ENCODE measurements at places on chromosomes 6 and 20.

DNA sequence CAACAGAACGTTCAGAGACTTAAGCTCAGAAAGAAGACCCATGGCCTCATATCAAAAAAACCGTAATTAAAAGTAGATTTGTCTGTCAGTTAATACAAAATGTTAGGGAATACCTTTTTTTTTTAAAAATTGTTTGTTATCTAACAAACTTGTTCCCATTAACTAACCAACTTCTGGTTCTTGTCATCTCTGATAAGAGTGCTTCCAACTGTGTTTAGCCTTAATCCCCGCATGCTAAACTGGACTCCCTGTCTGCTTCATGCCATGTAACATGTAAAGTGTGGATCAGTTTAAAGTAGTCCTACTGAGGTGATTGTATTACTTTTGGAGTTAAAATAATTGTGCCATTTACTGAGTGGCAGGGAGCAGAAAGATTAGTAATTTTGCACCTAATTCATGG, 6.3 kb downstream of the JARID2 start:
- DNase-seq: no peak

DNA sequence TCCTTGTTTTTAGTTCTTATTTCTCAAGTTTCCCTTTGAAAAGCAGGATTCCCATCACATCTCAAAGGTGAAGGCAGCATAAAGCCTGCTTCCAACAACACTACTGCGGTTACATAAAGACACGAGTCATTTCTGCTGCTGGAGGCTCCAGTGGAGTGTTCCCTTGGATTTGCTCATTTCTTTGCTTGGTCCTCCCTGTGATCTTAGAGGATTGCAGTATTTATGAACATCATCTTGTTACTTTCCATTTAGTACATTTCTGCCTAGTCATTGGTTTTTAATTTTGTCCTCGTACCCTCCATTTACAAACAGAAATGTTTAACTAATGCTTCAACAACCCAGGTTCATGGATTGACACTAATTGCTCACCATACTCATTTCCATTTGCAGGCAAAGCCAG, 298.8 kb downstream of the ZNF217 start:
- no peak for DNase-seq

- peak; percentile 6 for DNase-seq
Observed at GRCh38 chr6:106974336-106974998, at the start of gene CD24. Gene CD24 (minus strand): TSS chr6:106974729. CDS start chr6:106974646, 83 bp downstream.

- DNase-seq: no peak
Observed at GRCh38 chr6:6434151-6434550, 113.7 kb upstream of the F13A1 start.

DNA sequence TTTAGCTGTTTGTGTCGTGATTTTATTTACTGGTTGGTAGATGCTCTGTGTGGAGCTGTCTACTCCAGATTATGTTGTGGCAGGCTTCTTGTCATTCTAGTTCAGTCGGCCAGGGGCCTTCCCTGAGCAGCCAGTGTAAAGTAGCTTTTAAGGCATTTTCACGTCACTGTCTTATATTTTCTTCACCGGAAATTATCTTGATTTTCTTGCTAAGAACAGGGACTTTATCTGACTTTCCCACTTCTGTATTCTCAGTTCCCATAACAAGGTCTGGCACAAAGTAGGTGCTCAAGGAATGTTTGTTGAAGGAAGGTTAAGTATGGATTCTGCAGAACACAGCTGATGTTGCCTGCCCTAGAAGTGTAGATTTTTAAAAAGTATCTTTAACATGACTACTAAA, 868 bp downstream of the LTV1 start:
- DNase-seq: no peak

- DNase-seq: no peak
Observed at GRCh38 chr20:52309181-52309580, 117.6 kb upstream of the ZFP64 start.

DNA sequence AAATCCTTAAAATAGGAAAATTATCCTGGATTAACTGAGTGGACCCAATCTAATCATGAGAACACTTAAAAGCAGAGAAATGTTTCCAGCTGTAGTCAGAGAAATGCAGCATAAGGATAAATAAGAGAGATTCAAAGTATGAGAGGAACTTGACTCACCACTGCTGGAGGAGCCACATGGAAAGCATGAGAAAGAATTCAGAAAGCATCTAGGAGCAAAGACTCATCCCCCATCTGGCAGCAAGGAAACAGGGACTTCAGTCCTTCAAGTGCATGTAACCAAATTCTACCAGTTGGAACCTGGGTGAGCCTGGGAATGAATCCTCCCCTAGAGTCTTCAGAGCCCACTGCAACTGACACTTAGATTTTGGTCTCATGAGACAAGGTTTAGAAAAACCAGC, 33.7 kb downstream of the RNF146 start:
- no peak for DNase-seq

- no peak for DNase-seq
Observed at GRCh38 chr20:2807019-2807418, 6.6 kb upstream of the CPXM1 start.

GRCh38 chr6:16019462-16019861, 109.4 kb upstream of the MYLIP start:
- no peak for DNase-seq

- no peak for DNase-seq
Observed at GRCh38 chr6:135054226-135054568, 425 bp downstream of the HBS1L start.

DNA sequence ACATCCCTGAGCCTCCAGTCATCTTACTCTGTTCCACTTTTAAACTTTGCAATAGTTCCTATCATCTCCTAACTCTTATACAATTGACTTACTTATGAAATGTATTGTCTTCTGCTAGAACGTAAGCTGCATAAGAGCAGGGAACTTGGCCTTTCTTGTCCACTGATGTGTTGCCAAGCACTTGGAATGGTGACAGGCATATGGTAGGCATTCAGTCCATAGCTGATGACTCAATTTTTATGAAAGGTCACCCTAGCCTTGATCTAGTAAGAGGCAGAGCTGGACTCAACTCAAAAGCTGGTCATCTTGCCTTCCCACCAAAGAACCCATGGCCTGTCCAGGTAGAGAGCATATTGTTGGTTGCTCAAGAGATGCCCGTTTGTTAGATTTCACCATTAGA, 82.4 kb upstream of the FAM184A start:
- DNase-seq: no peak

DNA sequence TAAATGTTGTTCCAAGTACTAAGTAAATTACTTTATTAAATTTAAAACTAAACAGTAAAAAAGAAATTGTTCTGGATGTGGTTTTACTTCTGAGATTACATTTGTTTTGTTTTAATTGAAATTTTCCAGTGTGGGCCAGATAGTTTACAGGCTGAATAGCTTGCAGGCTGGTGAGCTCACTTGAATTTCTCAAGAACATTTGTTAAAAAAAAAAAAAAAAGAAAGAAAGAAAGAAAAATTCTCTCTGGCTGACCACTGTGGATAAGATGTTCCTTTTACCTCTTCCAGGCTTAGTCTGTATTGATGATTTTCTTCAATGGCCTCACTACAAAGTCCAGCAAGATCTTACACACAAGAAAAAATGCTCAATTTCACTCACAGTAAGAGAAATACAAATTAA, 85.4 kb downstream of the PLCG1 start:
- no peak for DNase-seq

GRCh38 chr6:88358846-88359245, 192.7 kb upstream of the CNR1 start:
- no peak for DNase-seq

- peak; percentile 68 for DNase-seq
Observed at GRCh38 chr6:43667245-43668150, 20.1 kb downstream of the MRPS18A start.

- DNase-seq: no peak
Observed at GRCh38 chr20:32445539-32446273, 87.6 kb downstream of the ASXL1 start.

DNA sequence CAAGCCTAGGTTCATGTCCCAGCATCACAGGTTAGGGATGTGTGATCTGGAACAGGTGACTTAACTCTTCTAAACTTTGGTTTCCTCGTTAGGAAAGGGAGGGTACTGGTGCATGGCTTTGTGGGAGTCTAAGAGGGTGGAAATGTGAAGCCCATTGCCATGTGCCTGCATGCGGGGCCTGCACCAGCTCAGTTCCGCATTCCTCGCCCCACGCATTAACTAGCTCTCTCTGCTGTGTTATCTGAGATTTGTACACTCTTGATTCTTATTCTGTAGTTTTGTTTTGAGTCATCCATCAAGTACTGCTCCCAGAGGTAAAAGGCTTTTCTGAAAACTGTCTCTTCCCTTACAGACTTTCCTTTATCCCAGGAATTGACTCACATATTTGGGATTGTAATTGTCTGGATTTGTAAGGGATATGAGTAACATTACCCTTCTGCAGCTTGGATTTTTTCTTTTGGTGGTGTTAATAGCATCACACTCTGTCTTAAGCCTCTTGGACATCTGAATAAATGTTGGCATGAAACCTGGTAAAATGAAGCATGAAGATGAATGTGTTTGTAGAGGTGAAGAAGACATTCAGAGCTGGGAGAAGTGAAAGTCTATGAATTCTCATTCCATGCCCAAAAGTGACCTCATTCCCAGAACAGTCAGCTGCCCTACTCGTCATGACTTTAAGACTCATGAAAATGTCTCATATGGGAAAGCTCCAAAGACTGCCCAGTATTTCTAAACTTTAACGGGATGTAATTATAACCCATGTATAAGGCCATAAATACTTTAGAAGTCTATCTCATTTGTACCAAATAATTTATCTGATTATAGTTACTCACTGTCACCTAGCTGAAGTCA, 357.3 kb downstream of the FOXA2 start:
- no peak for DNase-seq

- no peak for DNase-seq
Observed at GRCh38 chr20:35370751-35371150, 41.0 kb downstream of the UQCC1 start.

GRCh38 chr6:156883497-156884252, 106.5 kb downstream of the ARID1B start:
- DNase-seq: no peak

DNA sequence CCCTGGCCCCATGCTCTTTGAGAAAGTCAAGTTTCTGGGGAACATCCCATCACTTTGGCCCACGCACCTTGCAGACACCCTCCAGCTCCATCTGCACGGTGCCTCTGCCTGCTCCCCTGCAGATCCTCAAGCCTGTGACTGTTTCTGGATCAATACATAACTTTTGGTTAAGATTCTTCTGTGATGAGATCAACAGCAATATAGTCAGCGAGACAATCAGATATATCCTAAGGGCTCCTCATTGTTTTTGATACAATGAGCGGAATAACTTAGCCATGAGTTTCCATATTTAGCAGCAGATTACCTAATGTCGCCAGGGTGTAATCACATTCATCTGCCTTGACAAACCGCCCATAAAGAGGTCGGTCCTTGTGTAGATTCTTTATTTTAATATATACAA, 109.3 kb upstream of the MTHFD1L start:
- no peak for DNase-seq

DNA sequence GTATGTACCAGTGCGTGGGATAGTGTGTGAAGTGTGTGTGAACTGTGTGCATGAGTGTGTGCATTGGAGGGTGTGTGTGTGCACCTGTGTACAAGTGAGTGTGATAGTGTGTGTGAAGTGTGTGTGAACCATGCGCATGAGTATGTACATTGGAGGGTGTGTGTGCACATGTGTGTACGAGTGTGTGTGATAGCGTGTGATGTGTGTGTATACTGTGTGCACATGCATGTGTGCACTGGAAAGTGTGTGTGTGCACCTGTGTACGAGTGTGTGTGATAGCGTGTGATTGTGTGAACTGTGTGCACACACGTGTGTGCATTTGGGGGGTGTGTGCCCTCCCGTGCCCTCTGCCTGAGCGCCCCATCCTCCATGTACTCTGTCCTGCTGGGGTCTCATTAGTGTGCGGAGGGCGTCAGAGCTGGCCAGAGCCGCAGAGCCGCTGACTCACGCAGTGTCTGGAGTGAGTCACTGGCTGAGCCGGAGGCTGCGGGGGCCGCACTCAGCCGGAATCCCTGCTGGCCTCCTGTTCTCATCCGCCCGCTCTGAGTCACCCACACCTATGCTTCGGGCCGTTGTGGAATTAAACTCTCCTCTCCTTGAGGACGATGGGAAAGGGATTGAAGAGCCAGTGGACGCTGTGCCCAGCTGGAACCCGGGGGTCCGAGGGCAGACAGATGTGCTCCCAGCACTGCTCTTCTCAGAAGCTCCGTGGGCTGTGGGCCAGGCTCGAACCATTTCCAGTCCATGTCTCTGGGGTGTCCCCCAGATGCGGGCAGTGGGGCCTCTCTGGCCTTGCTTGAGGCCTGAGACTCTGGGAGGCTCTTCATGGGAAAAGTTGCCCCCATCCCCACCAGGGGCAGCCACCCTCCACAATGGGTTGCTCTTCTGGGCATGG, 27.3 kb upstream of the STX16 start:
- no peak for DNase-seq

DNA sequence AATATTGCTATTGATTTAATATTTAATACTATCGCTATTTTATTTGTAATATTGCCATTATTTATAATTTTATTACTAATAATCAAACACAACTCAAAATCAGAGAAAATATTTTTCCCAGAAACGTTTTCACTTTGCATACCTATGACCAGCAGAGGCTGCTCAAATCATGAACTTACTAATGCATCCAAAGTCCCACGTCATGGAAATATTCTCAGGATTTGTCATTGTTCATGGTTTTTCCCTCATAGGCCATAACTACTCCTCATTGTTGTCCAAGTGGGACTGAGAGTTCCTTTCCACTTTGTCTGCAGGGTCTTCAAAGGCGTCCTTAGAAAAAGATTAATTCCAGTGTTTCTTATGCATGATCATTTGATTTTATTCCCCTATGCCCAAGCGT, 344.8 kb downstream of the THBS2 start:
- no peak for DNase-seq

DNA sequence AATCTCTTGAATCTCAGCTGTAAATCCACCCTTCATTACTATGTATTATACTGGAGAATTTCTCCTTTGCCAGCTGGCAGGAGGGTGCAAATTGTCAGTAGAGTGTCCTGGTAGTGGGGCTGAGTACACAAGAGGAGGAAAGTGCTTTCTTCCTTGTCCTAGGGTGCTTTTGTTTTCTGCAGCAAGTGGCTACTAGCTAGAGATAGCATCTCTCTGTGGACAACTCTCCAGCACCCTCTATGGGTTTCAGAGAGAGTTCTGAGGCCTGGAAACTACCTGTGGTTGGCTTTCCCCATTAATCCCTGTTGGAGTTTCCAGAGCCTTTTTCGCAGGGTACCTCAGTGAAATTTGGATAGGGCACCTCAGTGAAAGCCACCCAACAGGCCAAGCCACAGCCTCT, 422.5 kb upstream of the RGS17 start:
- DNase-seq: no peak

DNA sequence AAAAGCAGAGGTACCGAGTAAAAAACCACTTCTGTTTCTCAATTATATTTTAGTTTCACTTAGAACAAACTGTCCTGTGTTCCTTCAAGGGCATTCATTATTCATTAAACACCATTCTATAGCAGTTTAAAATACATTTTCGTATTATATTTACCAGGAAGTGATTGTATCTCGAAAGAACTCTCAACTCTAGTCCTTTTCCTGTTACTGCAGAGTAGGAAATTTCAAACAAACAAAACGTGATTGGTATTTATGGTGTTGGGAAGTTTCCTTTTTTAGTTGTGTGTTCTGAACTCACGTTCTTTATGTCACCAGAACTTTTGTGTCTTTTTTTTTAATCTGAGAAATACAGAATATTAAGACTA, 139.5 kb upstream of the BTBD3 start:
- no peak for DNase-seq

Data from activated CD4-positive, CD25-positive, alpha-beta regulatory T cell (primary cell).